Colonic mucosa (tissue), 4 donors: ENCODE measurements at places on chromosomes 6 and 20.

DNA sequence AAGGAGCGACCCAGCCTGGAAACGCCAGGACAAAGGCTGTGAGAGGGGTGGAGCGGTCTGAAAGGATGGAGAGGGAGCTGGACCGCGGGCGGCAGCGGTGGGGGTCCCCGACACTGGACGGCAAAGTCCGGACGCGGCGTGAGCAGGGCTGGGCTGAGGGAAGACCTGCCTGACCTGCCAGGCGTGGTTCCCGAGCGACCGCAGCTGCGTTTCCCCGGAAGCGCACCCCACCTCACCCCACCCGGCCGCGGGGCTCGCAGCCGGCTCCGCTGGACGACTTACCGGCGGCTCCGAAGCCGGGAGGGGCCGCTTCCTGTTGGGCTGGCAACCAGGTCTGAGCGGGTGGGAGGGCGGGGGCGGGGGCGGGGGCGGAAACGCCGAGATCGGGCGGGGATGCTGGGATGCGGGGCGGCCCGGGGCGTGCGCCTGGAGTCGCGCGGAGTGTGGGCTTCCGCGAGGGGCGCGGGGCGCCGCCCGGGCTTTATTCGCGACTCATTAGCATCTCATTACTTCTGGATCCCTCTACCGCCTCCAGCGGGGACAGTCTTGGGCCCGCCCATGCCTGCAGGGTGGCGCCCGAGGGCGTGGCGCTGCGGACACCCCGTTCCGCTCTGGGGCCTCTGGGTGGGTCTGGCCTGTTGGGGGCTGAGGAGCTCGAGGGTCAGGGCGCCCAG lies at the start of gene MICAL1:
Gene MICAL1 (minus strand): TSS at position 336 of the 674 bp plus-strand sequence. CDS start 1,576 bp downstream, outside the sequence.
- H3K27ac ChIP-seq: peak within 1 kb of the TSS; percentile 78
- no peaks in the 10 kb centered on the region for H3K36me3 ChIP-seq
- no peaks in the 10 kb centered on the region for H3K27me3 ChIP-seq
- peak within 1 kb of the TSS; percentile 63 for H3K4me3 ChIP-seq
- peak; percentile 90 for DNase-seq
- peaks cover 16% of the 10 kb centered on the region for H3K4me1 ChIP-seq

DNA sequence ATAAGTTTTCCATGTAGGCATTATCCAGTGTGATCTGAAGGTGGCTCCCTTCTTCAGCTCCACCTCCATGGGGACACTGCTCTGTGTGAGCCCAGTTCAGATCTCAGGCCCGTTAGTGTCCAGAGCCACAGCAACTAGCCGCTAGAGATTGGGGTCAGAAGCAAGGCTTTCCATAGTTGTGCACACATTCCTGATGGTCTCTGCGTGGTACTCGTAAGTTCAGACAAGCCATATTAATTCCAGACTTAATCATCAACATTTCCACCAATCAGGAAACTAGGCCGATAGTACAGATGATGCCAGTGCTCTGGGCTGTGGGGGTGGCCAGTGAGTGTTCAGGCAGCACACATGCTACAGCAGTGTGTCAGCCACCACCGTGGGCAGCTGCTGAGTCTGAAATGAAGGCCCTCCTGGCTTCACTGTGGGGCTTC lies 17.5 kb upstream of the SYNCRIP start:
- no peak overlapping the region for H3K27ac ChIP-seq
- H3K27me3 ChIP-seq: no peaks in the 10 kb centered on the region
- no peak overlapping the region for H3K4me3 ChIP-seq

GRCh38 chr6:45838451-45838850 lies 177.2 kb downstream of the CLIC5 start:
- no peak overlapping the region for H3K27ac ChIP-seq
- H3K4me3 ChIP-seq: no peak overlapping the region
- DNase-seq: no peak
- H3K27me3 ChIP-seq: no peaks in the 10 kb centered on the region
- H3K4me1 ChIP-seq: no peaks in the 10 kb centered on the region

DNA sequence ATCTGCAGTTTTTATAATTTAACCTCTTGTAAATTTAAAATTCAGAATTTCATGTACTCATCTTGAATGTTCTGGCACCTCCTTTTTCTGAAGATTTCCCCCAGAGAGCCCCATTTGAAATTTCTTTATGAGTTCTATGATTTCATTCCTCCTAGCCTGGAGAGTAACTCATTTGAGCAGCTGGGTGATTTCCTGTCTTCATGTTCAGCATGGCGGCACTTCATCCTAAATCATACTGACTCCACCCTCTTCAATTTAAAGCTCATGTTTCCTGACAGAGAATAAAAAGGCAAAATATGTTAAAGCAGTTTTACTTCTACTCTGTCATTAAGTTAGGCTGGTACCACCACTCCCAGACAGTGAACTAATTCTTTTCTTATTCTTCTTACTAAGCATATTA lies 250.9 kb upstream of the POU3F2 start:
- H3K27me3 ChIP-seq: no peaks in the 10 kb centered on the region
- no peak for DNase-seq
- H3K4me3 ChIP-seq: no peak overlapping the region
- H3K4me1 ChIP-seq: no peaks in the 10 kb centered on the region

DNA sequence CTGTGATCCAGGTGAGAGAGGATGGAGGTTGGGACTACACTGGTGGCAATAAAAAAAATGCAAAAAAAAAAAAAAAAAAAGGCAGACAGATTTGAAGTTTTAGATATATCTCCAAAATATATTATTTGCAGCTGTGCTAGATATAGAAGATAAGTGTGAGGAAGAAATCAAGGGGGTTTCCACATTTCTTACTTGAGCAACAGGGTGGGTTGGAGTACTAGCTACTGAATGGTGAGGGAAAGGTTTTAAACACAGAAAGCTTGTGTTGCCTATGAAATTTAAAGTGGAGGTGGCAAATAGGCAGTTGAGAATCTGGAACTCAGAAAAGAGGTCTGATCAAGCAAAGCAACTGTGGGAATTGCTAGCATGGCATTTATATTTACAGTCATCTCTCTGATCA lies 59.9 kb upstream of the GNRH2 start:
- no peaks in the 10 kb centered on the region for H3K27me3 ChIP-seq
- H3K4me3 ChIP-seq: no peak overlapping the region
- no peaks in the 10 kb centered on the region for H3K4me1 ChIP-seq
- no peaks in the 10 kb centered on the region for H3K36me3 ChIP-seq
- no peak for DNase-seq

DNA sequence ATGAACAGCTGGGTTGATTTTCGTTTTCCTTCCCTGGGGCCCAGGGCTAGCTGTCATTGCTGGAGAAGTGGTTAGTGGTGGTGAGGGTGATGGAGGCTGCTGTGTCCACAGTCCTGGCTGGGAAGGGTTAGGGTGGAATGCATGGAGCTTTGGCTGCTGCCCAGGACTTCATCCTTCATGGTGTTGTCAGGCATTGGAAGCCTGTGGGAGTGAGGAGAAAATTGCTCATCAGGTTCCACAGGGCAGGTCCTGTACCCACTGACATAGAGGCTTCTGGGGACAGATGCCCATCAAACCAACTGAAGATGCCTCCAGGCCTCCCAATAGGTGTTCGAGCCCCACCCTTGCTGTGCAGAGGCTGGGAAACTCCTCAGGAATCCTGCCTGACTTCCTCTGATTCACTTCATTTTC lies 262.4 kb upstream of the SUPT3H start:
- no peak for DNase-seq
- H3K4me3 ChIP-seq: no peak overlapping the region

DNA sequence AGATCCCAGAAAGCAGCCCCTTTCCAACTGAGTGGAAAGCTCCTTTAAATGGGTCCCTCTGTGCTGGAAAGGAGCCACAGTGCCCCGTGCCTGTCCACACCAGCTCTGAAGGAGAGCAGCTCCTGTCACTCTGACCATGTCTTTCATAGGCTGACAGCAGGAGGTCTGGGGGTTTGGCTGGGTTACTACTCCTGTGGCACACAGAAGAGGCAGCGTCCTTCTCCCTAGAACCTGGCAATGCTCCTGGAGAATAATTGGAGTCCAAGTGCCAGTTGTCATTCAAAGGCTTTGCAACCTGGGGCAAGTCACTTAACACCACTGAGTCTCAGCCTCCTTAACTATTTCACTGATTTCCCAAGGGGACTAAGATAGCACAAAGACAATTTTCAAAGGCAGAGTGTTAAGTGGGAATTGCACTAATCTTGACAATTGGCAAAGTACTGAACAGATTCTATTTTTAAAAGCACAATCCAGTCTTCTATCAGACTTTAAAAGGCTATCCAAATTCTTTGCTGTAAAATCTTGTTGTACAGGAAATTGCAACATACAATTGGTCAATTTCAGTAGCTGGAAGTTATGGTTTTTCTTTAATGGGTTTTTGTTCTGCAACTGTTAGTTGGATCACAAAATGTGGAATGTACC lies 457.2 kb downstream of the KIF16B start:
- no peaks in the 10 kb centered on the region for H3K27me3 ChIP-seq
- DNase-seq: no peak
- no peak overlapping the region for H3K4me3 ChIP-seq
- no peaks in the 10 kb centered on the region for H3K4me1 ChIP-seq
- H3K27ac ChIP-seq: no peak overlapping the region
- H3K36me3 ChIP-seq: no peaks in the 10 kb centered on the region

DNA sequence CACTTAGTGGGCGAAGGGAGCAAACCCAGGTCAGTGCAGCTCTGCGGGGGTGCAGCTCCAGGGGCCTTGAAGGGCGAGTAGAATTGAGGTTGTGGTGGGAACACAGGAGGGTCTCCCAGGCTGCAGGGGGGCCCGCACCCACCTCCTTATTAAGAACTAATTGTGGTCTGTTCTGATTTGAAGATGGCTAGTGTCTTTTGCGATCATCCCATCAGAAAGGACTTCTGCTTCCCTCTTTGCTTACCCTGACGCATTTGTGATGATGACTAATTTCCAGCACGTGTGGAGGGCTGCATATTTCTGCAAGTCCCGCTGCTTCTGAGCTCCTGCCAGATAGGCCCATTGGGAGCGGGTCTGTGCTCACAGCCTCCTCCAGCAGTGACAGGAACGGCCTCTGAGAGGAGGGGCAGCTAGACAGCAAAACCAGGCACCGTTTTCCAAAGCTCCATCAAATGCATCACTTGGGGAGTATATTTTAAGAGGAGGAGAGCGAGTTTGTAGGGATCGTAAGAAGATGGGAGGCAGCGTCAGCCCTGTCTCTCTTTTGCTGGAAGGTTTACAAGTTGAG lies 268.9 kb downstream of the CDH4 start:
- H3K4me1 ChIP-seq: no peaks in the 10 kb centered on the region
- H3K36me3 ChIP-seq: no peaks in the 10 kb centered on the region
- no peaks in the 10 kb centered on the region for H3K27me3 ChIP-seq
- H3K27ac ChIP-seq: no peak overlapping the region
- DNase-seq: no peak

GRCh38 chr20:21900431-21900830 lies 195.0 kb downstream of the PAX1 start:
- no peaks in the 10 kb centered on the region for H3K4me1 ChIP-seq
- no peaks in the 10 kb centered on the region for H3K36me3 ChIP-seq
- no peak overlapping the region for H3K27ac ChIP-seq
- H3K4me3 ChIP-seq: no peak overlapping the region
- DNase-seq: no peak

DNA sequence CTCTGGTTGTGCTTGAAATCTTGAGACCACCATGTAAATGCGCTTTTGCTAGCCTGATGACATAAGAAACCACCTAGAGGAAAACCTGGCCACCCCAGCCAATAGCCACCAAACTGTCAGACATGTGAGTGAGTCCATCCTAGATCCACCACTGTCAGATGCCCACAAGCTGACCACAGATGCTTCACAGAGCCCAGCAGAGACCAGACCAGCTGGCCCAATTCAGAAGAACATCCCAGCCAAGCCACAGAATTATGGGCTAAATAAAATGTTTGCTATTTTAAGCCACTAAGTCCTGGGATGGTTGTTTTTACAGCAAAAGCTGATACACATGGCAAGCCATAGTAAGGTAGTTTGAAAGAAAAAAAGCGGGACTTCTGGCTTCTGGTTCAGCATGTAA lies 425.3 kb downstream of the KIF16B start:
- DNase-seq: no peak
- H3K4me1 ChIP-seq: no peaks in the 10 kb centered on the region
- H3K27me3 ChIP-seq: no peaks in the 10 kb centered on the region
- H3K27ac ChIP-seq: no peak overlapping the region

- no peaks in the 10 kb centered on the region for H3K27me3 ChIP-seq
- no peak overlapping the region for H3K4me3 ChIP-seq
- H3K36me3 ChIP-seq: no peaks in the 10 kb centered on the region
- no peaks in the 10 kb centered on the region for H3K4me1 ChIP-seq
- DNase-seq: no peak
Observed at GRCh38 chr6:135022050-135022697, 32.4 kb downstream of the HBS1L start.

DNA sequence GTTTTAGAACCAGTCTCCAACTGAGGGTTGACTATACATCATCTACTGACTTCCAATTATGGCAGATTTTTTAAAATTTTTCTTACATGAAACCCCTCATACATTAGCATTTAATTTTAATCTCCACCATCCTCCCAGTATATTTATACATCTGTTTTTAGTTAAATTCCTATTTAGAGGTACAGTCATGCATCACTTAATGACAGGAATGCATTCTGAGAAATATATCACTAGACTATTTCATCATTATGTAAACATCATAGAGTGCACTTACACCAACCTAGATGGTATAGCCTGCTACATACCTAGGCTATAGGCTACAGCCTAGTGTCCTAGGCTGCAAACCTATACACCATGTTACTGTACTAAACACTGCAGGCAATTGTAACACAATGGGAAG lies 316.7 kb upstream of the MARCKS start:
- no peaks in the 10 kb centered on the region for H3K36me3 ChIP-seq
- no peak for DNase-seq
- H3K4me3 ChIP-seq: no peak overlapping the region

GRCh38 chr6:124661097-124661661 lies 301.1 kb upstream of the RNF217 start:
- no peaks in the 10 kb centered on the region for H3K27me3 ChIP-seq
- DNase-seq: no peak
- H3K27ac ChIP-seq: no peak overlapping the region
- no peak overlapping the region for H3K4me3 ChIP-seq
- H3K36me3 ChIP-seq: no peaks in the 10 kb centered on the region
- no peaks in the 10 kb centered on the region for H3K4me1 ChIP-seq

GRCh38 chr20:60123652-60124051 lies 165.4 kb downstream of the CDH26 start:
- DNase-seq: no peak
- H3K27ac ChIP-seq: no peak overlapping the region
- H3K27me3 ChIP-seq: no peaks in the 10 kb centered on the region
- H3K36me3 ChIP-seq: no peaks in the 10 kb centered on the region
- no peak overlapping the region for H3K4me3 ChIP-seq
- H3K4me1 ChIP-seq: no peaks in the 10 kb centered on the region

DNA sequence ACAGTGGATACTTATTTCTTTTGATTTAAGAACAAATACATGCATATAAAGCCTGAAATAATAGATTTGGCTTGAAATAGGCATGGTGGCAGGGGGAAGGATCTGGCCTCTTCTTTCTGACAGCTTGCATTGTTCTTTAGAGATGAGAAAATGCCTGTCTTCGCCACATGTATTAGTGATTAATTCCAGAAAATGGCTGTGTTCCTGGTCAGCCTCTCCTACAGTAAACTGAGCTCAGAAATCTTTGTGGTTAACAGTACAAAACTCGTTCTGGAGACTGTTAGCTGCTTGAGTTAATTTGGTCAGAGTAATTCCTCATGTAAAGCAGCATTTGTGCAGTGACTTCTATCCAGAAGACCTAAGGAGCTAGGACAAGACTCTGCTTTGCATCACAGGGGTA lies 151.5 kb downstream of the EYA4 start:
- no peak for DNase-seq
